ENCODE measurements at places on chromosomes 12 and 14.

DNA sequence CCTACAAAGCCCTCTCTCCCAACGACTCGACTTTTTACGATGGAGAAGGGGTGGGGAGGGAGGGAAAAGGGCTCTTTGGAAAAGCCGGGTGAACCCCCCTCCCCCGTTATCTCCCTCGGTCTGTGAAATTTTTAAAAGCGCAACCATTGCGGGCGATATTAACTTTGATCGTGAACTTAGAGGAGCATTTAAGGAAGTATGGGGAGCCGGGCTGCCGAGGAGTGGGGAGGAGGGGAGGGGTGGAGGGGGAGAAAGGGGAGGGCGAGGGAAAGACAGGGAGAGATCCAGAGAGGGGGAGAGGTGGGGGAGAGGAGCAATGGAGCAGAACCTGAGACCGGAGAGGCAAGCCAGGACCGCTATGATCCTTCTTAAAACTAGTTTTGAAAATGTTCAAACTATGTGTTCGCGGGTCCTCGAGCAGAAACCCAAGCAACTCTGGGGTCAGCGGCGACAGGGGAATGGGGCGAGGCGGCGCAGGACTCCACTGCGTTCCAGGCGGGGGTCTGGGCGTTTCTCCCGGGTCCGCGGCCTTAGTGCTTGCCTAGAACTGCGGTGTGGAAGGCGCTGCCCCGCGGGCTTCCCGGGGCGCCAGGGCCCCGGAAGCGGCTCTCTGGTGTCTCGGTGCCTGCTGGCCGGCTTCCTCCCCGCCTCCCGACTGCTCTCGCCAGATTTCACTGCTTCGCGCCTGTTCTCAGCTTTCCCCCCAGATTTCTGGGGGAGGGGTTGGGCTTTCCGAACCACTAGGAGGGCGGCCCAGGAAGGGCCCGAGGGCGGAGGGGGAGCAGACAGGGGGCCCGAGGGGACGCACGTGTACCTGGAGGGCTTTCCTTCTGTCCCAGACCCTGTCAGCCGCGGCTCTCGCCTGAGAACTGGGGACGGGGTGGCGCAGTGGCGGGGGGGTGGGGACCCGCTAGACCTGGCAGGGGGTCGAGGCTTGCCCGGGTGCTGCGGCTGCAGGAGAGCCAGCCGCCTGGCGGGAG, at the start of gene HOTAIR:
HOTAIR (minus strand) TSS at position 871 of the 980 bp plus-strand sequence.
- peak; percentile 58 for DNase-seq

GRCh38 chr12:56160894-56161689, 2.9 kb downstream of the MYL6 start:
- no peak for DNase-seq

DNA sequence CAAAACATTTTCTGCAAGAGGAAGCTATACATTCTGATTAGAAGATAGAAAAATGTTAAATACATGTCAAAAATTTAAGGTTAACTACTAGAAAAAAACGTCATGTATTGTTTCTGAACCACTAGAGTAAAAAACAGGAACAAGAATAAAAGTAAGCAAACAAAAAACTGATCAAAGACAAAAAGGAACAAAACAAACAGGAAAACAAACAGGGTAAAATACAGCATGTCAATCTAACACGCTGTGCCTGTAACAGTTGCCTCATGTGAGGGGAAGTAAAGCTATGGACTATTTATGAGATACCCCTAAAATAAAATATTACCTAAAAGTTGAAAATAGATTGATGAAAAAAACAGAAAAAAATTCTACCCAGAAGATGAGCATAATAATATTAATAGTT, 43.9 kb downstream of the EGLN3 start:
- no peak for DNase-seq

GRCh38 chr14:93103392-93104080, 12.2 kb downstream of the ITPK1 start:
- DNase-seq = no peak

GRCh38 chr12:109018296-109018695, 2.6 kb downstream of the SVOP start:
- DNase-seq = no peak

DNA sequence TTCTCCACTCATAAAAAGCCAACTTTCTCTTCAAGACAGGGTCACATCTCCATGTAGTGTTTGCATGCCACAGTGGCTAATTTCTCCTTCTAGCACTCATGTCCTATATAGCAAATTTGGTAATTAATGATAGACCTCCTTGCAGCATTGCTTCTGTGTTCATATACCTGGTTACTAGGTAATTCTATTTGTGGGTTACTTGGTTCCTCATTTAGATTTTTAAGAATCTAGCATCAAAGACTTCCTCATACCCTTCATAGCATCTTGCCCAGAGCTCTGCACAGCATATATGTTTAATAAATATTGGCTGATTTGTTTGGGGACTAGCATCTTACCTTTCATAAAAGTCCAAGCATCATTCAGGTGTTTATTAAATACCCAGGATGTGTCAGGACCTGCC, 152.1 kb downstream of the DUSP6 start:
- DNase-seq = no peak

- DNase-seq = no peak
Measured at GRCh38 chr12:5244513-5244972, 187.4 kb upstream of the NTF3 start.

GRCh38 chr12:17810399-17810798, 279.6 kb downstream of the RERGL start:
- no peak for DNase-seq

All from BE2C (cell line).